PC-3 (cell line): ENCODE measurements at places on chromosomes 12 and 14. TPM values are rescaled to one million over a fixed set of nuclear protein-coding genes. Genes with fewer than 3 reads are reported as not detected.

The STYK1 gene
- total RNA-seq, result 4.3 and 8.6 TPM in 2 replicates

The HOXC4 gene
- total RNA-seq, result 1.8 and 2.6 TPM in 2 replicates

The NDRG2 gene
- total RNA-seq, result 4.0 and 4.7 TPM in 2 replicates

The ALKBH2 gene
- total RNA-seq, result 73.8 and 74.0 TPM in 2 replicates

The OTX2 gene
- total RNA-seq, result not detected in 2 replicates

The RND1 gene
- total RNA-seq, result 7.6 and 8.3 TPM in 2 replicates

The RPL36AL gene
- 408 and 411 TPM in 2 replicates for total RNA-seq

The MYF6 gene
- not detected in 2 replicates for total RNA-seq

The PLEKHD1 gene
- total RNA-seq, result 0.15 and 0.35 TPM in 2 replicates

The CISTR gene
- not detected in 2 replicates for total RNA-seq

The DLK1 gene
- total RNA-seq, result not detected in 2 replicates

The USP15 gene
- total RNA-seq, result 39.3 and 46.1 TPM in 2 replicates

The OLR1 gene
- 0.80 TPM in 1 of 2 replicates, not detected in the other for total RNA-seq

The CCDC196 gene
- not detected in 2 replicates for total RNA-seq

The PRR4 gene
- 3.5 and 9.3 TPM in 2 replicates for total RNA-seq

The PMCH gene
- total RNA-seq, result not detected in 2 replicates

The CCDC175 gene
- total RNA-seq, result not detected in 2 replicates

The RTN1 gene
- 0.40 TPM in 1 of 2 replicates, not detected in the other for total RNA-seq

The MAP1LC3B2 gene
- not detected in 2 replicates for total RNA-seq

The C1R gene
- 4.4 and 9.6 TPM in 2 replicates for total RNA-seq

The TAS2R14 gene
- 1.6 and 1.8 TPM in 2 replicates for total RNA-seq

The C3AR1 gene
- not detected in 2 replicates for total RNA-seq

The KERA gene
- not detected in 2 replicates for total RNA-seq

The MYH6 gene
- total RNA-seq, result not detected in 2 replicates

The CABP1 gene
- not detected in 2 replicates for total RNA-seq

The LRTM2 gene
- total RNA-seq, result not detected in 2 replicates

The SDR9C7 gene
- not detected in 2 replicates for total RNA-seq

The IRAK3 gene
- not detected in 2 replicates for total RNA-seq

The PLA2G1B gene
- not detected in 2 replicates for total RNA-seq

The RHEBL1 gene
- total RNA-seq, result 4.2 and 5.0 TPM in 2 replicates
